ENCODE measurements at places on chromosomes 6 and 20.

- DNase-seq: no peak
Measured at GRCh38 chr6:382883-383810, 8.4 kb upstream of the IRF4 start.

DNA sequence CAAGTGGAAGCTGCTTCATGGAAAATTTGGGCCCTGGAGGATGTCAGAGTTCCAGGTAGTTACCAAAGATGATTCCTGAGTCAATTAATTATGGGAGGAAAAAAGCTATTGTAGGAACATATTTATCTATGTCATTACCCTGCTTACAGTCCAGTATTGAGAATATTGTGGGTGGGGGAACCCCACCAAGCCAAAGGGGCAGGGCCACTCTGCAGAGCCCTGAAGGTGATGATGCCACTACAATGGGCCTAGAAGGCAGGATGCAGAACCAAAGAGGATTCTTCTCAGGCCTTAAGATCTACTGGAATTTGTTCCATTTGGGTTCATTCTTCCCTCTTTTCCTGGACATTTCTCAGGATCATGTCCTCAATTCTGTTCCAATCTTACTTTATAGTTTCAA, 375.2 kb upstream of the MARCKS start:
- DNase-seq: no peak

- DNase-seq: peak; percentile 39
Measured at GRCh38 chr6:31900917-31901414, 920 bp downstream of the ZBTB12 start.

DNA sequence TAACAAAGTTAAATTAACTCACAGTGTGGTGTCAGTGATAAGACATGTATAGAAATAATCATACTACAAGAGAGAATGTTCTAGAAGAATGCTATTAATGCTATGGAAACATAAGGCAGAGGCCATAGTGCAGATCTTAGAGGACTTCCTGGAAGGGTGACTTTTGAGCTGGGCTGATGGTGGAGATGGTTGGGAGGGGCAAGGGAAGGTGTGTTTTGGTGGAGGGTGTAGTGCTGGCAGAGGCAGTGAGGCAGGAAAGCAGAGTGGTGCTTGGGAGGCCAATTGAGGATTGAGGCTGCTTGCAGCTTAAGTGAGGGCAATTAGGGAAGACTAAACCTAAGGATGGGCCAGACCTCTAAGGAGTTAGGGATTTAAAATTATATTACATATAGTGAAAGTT, 58.5 kb upstream of the FNDC1 start:
- no peak for DNase-seq

DNA sequence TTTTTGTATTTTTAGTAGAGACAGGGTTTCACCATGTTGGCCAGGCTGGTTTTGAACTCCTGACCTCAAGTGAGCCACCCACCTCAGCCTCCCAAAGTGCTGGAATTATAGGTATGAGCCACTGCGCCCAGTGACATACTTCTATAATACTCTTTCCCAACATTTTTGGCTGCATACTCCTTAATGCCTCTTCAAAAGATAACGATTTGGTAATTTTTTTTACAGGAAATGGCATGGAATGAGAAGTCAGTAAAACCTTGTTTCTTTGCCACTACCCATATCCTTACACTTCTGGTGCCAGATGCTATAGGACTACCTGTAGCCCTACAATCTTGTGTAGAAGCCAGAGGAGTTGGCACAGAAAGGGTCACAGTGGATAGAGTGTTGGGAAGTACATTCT, 41.4 kb upstream of the SGK1 start:
- no peak for DNase-seq

DNA sequence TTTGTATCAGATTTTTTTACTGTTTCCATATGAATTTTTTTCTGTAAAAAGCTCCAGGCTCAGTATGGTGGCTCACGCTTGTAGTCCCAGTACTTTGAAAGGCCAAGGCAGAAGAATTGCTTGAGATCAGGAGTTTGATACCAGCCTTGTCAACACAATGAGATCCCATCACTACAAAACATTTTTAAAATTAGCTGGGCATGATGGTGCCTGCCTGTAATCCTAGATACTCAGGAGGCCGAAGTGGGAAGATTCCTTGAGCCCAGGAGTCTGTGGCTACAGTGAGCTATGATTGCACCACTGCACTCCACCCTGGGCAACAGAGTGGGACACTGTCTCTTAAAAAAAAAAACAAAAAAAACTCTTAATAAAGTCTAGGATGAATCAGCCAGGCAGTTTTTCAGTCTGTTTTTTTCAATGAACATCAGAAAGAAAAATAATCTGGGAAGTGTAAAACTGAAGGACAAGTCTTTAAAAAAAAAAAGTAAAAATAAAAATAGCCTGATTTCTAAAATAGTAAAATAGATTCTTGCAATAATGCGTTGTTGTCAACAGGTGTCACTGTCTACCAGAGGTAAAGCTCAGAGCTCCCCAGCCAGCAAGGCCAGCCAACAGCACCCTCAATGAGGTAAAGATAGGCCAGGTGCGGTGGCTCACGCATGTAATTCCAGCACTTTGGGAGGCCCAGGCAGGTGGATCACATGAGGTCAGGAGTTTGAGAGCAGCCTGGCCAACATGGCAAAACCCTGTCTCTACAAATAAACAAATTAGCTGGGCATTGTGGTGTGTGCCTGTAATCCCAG, 9.3 kb upstream of the ATG5 start:
- peak; percentile 63 for DNase-seq

DNA sequence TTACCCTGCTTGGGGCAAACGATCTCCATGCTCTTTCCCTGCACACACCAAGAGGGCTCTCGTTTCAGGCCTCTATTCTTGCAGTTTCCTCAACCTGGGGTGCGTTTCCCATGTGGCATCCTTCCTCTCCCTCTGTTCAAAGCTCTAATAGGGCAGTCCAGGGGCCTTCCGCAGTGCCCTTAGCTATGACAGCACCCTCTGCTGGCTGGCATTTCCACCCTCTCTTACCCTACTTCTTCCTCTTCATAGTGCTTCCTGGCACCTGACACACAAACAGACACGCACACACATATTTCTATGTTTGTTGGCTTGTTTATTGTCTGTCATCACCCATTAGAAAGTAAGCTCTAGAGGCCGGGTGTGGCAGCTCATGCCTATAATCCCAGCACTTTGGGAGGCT, 294.0 kb downstream of the CLIC5 start:
- DNase-seq: no peak

DNA sequence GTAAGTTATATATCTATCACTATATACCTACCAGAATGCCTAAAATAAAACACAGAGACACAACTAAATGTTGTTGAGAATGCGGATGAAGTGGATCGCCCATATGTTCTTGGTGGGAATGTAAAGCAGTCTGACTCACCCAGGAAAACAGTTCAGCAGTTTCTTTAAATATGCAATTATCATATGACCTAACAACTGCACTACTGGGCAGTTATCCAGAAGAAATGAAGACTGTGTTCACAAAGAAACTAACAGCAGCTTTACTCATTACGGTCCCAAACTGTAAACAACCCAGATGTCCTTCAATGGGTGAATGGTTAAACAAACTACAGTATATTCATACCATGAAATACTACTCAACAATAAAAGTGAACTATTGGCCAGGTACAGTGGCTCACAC, 14.3 kb upstream of the ZC3H12D start:
- no peak for DNase-seq

GRCh38 chr20:60137657-60138245, 179.5 kb downstream of the CDH26 start:
- peak; percentile 61 for DNase-seq

DNA sequence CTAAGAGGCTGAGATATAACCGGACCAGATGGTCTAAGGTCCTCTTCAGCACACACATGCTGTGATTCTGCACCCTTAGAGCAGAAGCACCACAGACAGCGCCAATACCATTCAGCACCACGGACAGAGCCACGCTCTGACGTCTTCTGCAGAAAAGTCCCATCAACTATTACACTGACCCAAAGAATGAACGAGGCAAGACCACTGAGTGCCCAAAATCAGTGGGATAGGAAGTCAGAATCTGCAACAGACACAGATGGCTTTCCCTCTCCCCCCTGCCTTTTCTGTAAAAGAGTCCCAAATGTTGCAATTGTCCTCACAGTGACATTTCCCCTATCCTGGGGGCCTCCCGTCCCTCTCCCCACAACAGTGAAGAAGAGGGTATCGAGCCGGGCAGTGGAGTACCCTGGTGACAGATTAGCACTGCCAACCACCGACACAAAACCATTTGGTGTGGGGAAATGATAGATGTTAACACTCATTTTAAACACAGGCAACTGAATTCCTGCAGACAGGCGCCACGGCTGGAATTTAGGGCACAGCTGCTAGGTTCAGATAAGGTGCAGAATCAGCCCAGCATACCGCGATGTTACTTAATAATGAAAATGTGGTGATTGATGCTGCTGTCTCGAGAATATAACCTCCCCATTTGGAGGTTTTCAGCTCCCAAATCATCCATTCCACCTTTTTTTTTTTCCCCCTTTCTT, 66.6 kb upstream of the CTNNBL1 start:
- DNase-seq: peak; percentile 85

DNA sequence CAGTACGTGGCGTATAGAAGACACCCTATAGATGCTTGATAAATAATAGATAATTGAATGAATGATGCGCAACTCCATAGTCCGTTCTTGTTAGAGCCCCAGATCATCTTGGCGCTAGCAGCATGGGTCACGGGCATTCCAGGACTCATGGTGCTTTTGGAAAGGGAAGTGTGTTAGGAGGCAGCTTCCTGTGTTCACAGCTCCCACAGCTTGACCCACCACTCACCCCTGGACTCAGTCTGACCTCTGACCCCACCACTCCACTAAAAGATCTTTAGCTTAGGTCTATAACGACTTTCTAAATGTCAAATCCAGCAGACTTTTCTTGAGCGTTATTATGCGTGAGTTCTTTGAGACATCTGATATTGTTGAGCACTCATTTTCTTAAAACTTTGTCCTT, 35.8 kb upstream of the KIF16B start:
- DNase-seq: no peak

GRCh38 chr6:34576286-34576955, 20.3 kb upstream of the SPDEF start:
- DNase-seq: no peak

DNA sequence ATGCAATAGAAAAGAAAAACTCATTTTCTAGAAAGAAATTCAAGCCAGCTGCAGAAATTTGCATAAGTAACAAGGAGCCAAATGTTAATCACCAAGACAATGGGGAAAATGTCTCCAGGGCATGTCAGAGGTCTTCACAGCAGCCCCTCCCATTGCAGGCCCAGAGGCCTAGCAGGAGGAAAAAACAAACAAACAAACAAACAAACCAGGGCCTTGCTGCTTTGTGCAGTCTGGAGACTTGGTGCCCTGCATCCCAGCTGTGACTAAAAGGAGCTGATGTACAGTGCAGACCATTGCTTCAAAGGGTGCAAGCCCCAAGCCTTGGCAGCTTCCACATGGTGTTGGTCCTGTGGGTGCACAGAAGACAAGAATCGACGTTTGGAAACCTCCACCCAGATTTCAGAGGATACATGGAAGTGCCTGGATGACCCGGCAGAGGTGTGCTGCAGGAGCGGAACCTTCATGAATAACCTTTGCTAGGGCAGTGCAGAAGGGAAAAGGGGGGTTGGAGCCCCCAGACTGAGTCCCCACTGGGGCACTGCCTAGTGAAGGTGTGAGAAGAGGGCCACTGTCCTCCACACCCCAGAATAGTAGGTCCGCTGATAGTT, 110.9 kb upstream of the AKAP12 start:
- DNase-seq: no peak

- peak; percentile 97 for DNase-seq
Measured at GRCh38 chr20:14337400-14338171, at the start of gene FLRT3. Gene FLRT3, minus strand, starts transcription at chr20:14337612. Its CDS starts 10,106 bp downstream, at chr20:14327506.

GRCh38 chr20:61193164-61193563, 58.9 kb upstream of the CDH4 start:
- no peak for DNase-seq

GRCh38 chr20:10672624-10673127, 1.1 kb downstream of the JAG1 start:
- peak; percentile 82 for DNase-seq

- peak; percentile 31 for DNase-seq
Measured at GRCh38 chr6:123551939-123552707, 84.6 kb downstream of the TRDN start.

DNA sequence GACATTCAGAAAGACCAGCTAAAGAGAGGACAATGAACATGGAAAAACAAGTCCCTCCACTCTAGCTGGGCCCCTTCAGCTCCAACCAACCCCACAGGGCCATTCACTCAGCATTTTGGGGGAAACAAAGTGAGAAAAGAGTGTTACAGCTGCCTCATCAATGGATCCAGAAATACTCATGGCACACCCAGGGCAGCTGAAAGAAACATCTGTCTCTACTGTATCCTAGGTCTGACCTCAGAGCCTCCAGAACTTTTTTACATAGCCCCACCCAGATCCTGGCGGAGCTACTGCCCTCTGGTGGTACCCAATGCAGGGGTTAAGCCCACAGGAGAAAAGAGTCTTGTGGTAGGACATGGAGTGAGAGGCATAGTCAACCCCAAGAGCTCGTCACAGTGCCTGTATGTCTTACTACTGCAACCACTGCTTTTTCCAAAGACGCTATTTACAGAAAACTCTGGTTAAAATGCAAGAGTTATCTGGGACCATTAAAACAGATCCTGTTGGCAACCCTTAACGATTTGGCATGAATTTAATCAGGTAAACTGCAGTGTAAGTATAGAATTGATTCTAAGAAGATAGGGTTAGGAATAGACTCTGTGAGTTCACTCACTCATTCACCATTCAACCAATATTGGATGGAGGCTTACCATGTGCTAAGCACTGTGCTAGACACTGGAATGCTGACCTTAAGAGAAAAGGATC, 37.4 kb upstream of the FAM83C start:
- no peak for DNase-seq

DNA sequence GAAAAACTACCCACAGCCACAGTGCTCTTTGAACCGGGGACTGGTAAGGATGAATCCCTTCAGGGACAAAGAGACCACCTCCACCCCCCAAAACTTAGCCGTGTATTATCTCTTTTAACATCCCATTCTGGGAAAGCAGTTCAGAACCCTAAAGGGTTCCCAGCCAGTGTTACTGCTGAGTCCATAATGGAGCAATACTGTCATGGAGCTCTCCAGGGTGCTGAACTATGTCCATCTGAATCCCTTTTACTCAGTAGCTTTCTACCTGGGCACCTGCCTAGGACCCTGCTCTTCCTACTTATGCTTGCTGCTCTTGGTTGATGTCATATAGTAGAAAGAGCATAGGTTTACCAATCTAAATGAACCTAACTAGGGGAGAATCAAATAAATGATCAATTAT, 22.3 kb upstream of the SAYSD1 start:
- DNase-seq: peak; percentile 84

DNA sequence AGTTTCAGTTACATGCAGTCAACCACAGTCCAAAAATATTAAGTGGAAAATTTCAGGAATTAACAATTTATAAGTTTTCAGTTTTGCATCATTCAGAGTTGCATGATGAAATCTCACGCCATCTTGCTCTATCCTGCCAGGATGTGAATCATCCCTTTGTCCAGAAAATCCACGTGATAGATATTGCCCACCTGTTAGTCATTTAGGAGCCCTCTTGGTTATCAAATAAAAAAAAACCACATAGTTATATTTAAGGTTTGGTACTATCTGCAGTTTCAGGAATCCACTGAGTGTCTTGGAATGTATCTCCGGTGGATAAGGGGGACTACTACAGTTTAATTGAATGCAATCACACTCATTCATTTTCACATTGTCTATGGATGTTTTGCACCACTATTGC, 1249.0 kb upstream of the CITED2 start:
- no peak for DNase-seq

- no peak for DNase-seq
Measured at GRCh38 chr6:32991972-32992371, 17.4 kb downstream of the HLA-DOA start.

- DNase-seq: no peak
Measured at GRCh38 chr6:75751443-75751842, 2.4 kb downstream of the MYO6 start.

Measured in eye (tissue), 1 donor.